B cell (primary cell): ENCODE measurements at places on chromosomes 12 and 14. TPM values are rescaled to one million over a fixed set of nuclear protein-coding genes. Genes with fewer than 3 reads are reported as not detected.

The MSI1 gene
- not detected in 2 replicates for total RNA-seq

The AP5M1 gene
- 53.6 and 54.9 TPM in 2 replicates for total RNA-seq

The STAB2 gene
- total RNA-seq: not detected in 2 replicates

The TAS2R42 gene
- not detected in 2 replicates for total RNA-seq

The ERP27 gene
- 9.0 and 12.4 TPM in 2 replicates for total RNA-seq

DNA sequence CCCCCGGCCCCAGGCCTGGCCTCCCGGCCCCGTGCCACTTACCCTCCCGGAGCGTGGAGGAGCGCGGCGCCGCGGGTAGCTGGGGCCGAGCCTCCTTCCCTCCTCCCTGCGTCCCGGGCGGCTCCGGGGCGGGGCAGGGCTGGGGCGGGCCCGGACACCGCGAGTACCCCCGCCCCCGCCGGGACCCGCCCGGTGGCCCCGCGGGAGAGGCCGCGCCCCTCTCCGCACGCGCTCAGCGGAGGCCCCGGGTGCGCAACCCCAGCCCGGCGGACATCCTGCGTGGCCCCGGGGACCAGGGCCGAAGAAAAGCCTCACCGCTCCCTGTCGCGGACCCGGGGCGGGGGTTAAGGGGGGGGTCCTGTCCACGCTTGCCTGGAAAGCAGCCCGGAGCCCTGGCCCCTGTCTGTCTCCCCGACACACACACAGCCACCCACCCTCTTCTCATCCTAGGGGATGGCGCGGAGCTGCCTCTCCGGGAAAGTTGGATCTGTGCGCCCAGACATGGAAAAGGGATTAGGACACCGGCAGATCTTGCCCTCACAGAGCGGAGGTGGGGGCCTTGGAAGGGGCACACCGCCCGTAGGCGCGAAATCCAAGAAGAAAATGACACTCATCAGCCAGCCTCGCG lies at the start of gene SYNE3:
Gene SYNE3, minus strand, starts transcription at position 97 of the 628 bp plus-strand sequence. CDS start 40,829 bp downstream, outside the sequence.
- peak; percentile 75 for DNase-seq
- peak within 1 kb of the TSS; percentile 79 for H3K27ac ChIP-seq
- H3K27me3 ChIP-seq: no peaks in the 10 kb centered on the region
- peak within 1 kb of the TSS; percentile 76 for H3K4me3 ChIP-seq
- H3K4me1 ChIP-seq: peaks cover 76% of the 10 kb centered on the region

- H3K4me3 ChIP-seq: no peak overlapping the region
- H3K27ac ChIP-seq: no peak overlapping the region
- DNase-seq: no peak
- H3K4me1 ChIP-seq: no peaks in the 10 kb centered on the region
- H3K36me3 ChIP-seq: no peaks in the 10 kb centered on the region
- peaks cover 2% of the 10 kb centered on the region for H3K27me3 ChIP-seq
Observed at GRCh38 chr14:88535149-88535548, 19.7 kb downstream of the PTPN21 start.

- no peak overlapping the region for H3K4me3 ChIP-seq
- DNase-seq: no peak
- peaks cover 73% of the 10 kb centered on the region for H3K4me1 ChIP-seq
- H3K36me3 ChIP-seq: no peaks in the 10 kb centered on the region
- H3K27me3 ChIP-seq: no peaks in the 10 kb centered on the region
Observed at GRCh38 chr14:65299826-65300225, 112.7 kb upstream of the FUT8 start.

- peak; percentile 76 for DNase-seq
- H3K27me3 ChIP-seq: peaks cover 19% of the 10 kb centered on the region
- H3K27ac ChIP-seq: no peak within 1 kb of the TSS
- H3K36me3 ChIP-seq: no peaks in the 10 kb centered on the region
- peak within 1 kb of the TSS; percentile 15 for H3K4me3 ChIP-seq
- H3K4me1 ChIP-seq: peaks cover 21% of the 10 kb centered on the region
Observed at GRCh38 chr14:30874120-30874998, at the start of gene COCH. TSS of gene COCH (plus strand) at chr14:30874559. CDS start at chr14:30874939, 380 bp downstream.

DNA sequence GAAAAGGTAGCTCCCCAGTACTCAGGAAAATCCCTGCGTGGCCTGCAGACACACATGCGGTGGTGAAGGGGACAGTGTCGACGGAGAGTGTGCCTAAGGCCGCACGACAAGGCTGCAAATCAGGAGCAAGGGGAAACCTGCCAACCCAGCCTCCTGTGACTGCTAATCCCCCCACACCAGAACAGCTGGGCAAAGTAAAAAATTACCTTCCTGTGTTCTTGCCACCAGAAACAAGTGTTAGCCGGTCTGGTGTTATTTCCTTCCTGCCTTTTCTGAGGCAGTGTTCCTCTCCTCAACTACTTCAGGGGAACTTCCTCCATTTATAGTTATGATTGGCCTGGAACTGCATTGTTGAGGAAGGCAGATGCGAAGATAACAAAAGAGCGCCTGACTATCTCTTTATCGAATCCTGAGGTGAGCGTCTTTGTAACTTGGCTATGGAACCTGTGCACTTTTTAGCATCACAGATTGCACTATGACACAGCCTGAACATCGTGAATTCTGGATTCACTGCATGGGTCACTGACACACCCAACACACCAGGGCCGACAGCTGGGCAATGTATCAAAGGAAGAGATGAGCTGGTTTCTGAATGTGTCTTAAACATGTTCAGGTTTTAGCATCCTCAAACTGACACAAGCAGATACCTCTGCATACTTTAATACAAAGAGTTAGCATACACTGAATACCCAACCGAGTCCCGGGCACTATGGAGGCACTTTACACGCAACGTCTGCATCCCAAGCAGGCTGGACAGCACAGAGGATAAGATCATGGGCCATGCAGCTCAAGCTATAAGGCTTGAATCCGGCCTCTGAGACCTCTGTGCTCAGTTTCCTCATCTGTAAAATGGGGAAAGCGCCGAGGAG lies 28.9 kb downstream of the SLC15A4 start:
- H3K36me3 ChIP-seq: peaks cover 55% of the 10 kb centered on the region
- no peak overlapping the region for H3K4me3 ChIP-seq
- peak; percentile 66 for DNase-seq
- peaks cover 94% of the 10 kb centered on the region for H3K4me1 ChIP-seq
- H3K27me3 ChIP-seq: no peaks in the 10 kb centered on the region
- H3K27ac ChIP-seq: peak overlapping the region; percentile 93

DNA sequence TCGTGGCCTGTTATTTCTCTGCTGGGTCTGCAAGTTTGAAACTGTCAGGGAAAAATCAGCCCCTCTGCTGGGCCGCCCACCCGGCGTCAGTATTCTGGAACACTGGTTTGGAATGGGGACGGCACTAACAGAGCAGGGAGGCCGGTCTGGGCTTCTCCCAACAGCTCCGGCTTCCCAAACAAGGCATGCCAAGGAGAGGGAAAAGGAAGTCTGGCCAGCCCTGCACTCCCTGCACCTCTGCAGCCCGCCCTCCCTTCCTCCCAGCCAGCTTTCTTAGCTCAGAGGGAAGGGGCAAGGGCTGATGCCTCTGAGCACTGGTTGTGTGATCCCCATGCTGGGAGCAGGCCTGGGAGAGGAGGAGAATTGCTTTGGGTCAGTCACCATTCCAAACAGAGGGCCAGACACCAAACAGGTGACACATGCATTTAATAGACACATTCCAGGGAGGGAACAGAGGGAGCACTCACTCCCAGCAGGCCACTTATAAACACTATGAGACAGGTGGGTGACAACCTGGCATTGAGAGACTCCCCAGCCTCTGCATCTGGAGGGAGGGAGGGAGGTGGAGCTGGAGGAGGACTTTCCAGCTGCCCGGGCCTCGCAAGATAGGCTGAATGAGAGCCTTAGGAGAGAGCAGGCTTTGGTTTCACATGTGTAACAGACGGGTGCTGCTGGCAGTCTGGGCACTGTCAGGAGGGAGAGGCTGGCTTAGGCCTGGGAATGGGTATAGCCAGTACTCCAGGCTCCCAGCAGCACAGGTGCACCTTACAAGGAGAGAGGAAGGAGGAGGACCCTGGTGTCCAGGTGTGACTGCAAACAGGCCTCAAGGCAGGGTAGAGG lies 10.3 kb downstream of the KRT75 start:
- H3K27me3 ChIP-seq: no peaks in the 10 kb centered on the region
- H3K27ac ChIP-seq: no peak overlapping the region
- no peak overlapping the region for H3K4me3 ChIP-seq
- no peak for DNase-seq

DNA sequence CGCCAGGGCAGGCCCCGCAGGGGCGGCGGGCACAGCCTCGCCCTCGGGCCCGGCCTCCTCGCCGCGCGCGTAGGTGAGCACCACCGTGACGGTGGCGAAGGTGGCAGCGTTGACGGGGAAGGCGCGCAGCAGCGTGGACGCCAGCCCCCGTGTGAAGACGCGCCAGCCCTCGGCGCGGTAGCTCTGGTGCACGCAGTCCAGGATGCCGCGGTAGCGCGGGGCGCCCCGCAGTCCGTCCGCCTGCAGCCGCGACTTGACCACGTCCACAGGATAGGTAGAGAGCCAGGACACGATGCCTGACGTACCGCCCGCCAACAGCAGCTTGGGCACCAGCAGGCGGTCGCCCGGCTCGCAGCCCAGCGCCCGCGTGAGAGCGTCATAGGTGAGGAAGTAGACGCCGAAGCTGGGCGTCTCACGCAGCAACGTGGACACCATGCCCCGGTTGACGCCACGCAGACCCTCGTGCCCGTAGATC lies 13.9 kb downstream of the SLC25A29 start:
- no peak overlapping the region for H3K4me3 ChIP-seq
- no peak overlapping the region for H3K27ac ChIP-seq
- H3K4me1 ChIP-seq: peaks cover 21% of the 10 kb centered on the region
- no peaks in the 10 kb centered on the region for H3K27me3 ChIP-seq
- no peak for DNase-seq

- no peaks in the 10 kb centered on the region for H3K27me3 ChIP-seq
- no peak overlapping the region for H3K4me3 ChIP-seq
- no peaks in the 10 kb centered on the region for H3K36me3 ChIP-seq
- no peaks in the 10 kb centered on the region for H3K4me1 ChIP-seq
- H3K27ac ChIP-seq: no peak overlapping the region
- no peak for DNase-seq
Observed at GRCh38 chr14:58677996-58678395, 40.2 kb downstream of the DACT1 start.

DNA sequence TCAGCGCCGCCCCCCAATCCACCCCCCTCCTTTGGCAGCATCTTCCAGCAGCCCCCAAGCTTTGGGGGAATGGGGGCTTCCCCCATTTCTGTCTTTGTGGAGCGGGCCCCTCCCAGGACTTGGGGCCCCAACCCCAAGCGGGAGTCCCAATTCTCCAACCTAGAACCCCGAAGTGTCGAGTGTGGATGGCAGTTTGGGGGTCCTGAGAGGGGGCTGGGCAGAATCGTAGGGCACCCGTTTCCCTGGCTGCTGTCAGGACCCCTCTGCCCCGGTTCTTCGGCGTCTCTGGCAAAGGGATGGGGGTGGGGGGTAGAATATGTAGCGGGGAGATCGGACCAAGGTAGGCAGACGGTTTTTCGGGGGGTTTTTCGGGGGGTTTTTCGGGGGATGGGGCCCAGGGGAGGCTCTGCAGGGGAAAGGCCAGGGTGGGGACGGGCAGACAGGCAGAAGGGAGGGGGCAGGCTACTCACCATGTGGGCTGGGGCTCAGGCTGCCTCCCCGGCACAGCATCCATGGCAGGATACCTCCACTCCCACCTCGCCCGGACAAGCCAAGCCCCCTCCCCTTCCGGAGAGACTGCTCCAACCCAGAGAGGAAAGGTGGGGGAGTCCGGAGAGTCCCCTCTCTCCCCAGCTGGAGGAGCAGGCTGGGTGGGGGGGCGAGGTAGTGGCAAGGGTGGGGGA lies 739 bp downstream of the JPH4 start:
- peaks cover 27% of the 10 kb centered on the region for H3K4me1 ChIP-seq
- H3K27me3 ChIP-seq: peaks cover 40% of the 10 kb centered on the region
- H3K4me3 ChIP-seq: no peak overlapping the region
- no peaks in the 10 kb centered on the region for H3K36me3 ChIP-seq
- H3K27ac ChIP-seq: no peak overlapping the region
- peak; percentile 36 for DNase-seq

DNA sequence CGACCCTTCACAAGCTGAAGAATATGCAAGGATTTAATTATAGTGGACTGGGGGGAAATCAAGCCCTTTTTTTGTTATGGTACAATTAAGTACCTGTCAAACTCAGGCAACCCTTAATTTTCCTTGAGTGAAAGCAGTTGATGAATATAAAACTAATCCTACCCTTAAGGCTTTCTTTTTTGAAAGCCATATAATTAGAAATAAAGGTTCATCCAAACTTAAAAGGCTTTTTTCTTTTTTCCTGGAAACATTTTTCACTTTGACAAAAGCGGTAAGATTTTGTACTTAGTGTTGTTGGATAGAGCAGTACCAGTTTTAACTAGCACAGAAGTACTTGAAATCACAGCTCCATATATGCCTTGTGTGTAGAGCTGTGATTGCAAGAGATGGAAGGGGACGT lies 91.9 kb upstream of the MANSC4 start:
- H3K36me3 ChIP-seq: no peaks in the 10 kb centered on the region
- no peak for DNase-seq
- H3K4me3 ChIP-seq: no peak overlapping the region
- H3K27me3 ChIP-seq: no peaks in the 10 kb centered on the region
- H3K27ac ChIP-seq: no peak overlapping the region

- peaks cover 27% of the 10 kb centered on the region for H3K4me1 ChIP-seq
- H3K27me3 ChIP-seq: no peaks in the 10 kb centered on the region
- H3K27ac ChIP-seq: no peak overlapping the region
- no peak overlapping the region for H3K4me3 ChIP-seq
- no peak for DNase-seq
Observed at GRCh38 chr12:6205761-6206160, 5.6 kb downstream of the CD9 start.

DNA sequence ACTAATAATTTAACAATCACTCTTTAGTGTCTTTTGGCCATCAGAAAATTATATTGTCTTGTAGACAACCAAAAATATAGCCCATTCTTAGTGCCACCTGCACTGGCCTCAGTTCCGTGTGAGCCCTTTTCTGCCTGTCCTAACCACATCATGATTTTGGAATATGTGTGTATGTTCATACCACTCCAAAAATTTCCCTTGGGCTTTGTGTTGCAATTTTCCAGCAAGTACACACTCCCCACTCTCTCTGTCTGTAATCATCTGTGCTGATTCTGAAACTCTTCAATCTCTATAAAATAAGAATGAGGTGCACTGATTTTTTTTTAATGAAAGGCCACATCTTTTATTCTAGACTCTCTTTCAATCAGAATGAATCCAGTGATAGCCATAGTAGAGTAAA lies 196.0 kb downstream of the PIK3C2G start:
- H3K4me1 ChIP-seq: no peaks in the 10 kb centered on the region
- H3K36me3 ChIP-seq: no peaks in the 10 kb centered on the region
- no peaks in the 10 kb centered on the region for H3K27me3 ChIP-seq
- no peak overlapping the region for H3K27ac ChIP-seq
- no peak overlapping the region for H3K4me3 ChIP-seq

DNA sequence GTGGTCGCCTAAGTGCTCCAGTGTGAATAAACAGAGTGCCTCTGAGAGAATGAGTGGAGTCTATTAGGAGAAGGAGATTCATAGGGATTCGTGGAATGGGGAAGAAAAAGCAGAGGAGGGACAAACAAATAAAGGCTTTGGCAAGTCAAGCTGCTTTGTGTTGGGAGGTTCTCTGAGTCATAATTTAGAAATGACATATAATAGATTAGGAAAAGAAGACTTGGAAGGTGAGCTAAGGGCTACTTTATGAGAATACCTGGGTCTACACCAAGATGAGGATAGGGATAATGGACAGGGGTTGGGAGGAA lies 6.4 kb upstream of the NTN4 start:
- no peaks in the 10 kb centered on the region for H3K36me3 ChIP-seq
- no peak overlapping the region for H3K27ac ChIP-seq
- H3K4me1 ChIP-seq: no peaks in the 10 kb centered on the region
- H3K27me3 ChIP-seq: no peaks in the 10 kb centered on the region
- H3K4me3 ChIP-seq: no peak overlapping the region
